ENCODE measurements at places on chromosomes 12 and 14.

- DNase-seq: no peak
Observed at GRCh38 chr12:28027947-28028724, 55.6 kb upstream of the PTHLH start.

GRCh38 chr14:68409387-68409786 lies 383.5 kb downstream of the ZFP36L1 start:
- DNase-seq: no peak

DNA sequence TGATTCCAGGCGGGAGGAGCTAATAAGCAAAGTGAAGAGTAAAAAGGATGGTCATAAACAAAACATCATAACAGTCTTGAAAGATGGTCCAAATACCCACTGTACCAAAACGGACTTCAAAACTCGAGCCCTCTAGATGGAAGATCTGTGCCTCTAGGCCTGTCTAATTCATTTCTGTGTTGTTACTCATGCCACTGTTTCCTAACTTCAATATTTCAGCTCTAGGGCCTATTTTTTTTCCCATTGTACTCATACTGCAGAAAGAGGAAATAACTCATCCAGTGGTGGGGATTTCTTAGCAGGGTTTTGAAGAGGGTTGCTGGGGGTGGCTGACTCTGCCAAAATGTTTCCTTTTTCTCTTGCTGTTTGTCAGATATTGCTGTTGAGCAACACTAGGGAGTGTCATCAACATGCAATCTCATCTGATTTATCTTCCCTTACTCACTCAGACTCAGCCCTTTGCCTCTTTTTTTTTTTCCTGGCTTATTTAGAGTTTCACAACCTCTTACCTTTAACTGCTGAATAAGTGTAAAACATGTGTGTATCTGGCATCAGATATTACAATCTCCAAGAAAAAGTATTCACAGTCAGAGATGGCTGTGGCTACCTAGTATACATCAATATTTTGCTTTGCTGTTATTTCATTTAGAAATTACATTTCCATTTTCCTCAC lies 189.6 kb downstream of the DUSP6 start:
- no peak for DNase-seq

DNA sequence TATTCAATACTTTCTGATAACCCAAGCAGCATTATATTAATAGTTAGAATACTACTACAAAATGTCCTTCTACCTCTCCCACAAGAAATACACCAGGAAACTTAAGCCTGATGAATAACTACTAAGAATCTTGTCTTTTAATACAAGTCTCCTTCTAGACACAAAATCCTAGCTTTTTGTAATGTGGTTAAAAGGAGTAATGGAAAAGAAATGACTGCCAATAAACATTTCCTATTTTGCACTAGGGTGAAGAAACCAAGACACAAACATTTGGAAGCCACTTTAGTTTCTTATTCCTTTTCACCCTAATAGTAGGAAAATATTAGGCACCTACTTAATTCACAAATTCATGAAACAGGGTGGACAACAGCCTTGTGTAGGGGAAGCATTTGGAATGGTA lies 51.3 kb upstream of the TTC7B start:
- DNase-seq: no peak

DNA sequence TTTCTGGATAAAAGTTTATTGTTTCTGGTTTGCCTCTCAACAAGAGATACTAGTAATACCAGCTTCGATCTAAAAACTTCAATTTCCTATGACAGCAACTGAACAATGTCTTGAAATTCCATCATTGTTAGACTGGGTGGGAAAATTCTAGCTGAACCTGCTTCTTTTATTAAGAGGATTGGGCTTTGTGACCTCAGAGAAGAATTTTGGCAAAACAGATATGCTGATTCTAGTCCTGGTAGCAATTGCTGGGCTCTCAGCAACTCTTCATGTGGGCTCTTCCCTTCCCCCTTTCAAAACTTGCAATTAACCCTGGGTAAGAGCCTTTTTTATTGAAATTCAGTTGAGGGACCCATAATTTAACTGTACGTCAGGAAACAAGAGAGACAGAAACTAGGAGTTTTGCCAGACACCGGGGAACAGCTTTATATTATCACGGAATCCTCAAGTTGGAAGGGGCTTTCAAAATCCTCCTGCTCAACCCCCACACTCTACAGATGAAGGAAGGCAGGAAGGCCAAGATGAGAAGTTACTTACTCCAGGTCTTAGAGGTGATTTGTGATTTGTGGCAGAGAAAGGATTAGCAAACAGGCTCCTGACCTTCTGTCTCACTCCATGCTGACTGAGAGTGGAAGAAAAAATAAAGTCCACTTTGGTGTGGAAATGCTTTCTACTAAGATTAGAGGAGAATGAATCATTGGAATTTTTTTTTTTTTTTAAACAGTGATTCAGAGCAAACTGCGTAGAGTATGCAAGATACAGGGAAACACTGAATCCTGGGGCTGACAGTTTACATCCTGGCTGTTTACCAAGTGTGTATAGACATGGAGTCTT lies 239.0 kb upstream of the ATP2B1 start:
- no peak for DNase-seq

DNA sequence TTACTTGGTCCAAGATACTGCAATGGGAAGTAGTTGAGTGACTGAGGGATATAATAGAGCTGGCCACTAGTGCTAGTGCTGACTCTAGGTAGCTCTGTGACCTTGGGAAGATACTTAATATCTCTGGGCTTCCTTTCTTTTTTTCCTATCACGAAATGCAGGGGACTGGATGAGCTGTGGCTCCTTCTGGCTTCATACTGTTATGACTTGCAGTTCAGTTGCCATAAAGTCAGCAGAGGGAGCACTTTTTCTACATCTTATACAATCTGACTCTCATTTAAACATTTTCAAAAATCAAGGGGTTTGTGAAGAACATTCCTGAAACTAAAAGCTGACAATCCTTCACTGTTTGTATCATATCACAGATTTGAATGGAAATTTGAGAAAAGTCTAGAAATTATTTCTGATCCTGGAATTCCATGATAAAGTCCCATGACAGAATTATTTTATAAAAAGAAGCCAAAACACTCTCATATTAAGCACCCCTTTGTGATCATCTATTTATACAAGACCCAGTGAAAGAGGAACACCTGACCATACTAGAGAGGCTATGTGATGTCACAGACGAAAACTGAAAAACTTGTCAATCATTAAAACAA lies 5.3 kb downstream of the BHLHE41 start:
- DNase-seq: no peak

- DNase-seq: no peak
Observed at GRCh38 chr14:77224212-77224611, 42.6 kb downstream of the TMEM63C start.

GRCh38 chr12:91056488-91056887 lies 1.3 kb downstream of the KERA start:
- no peak for DNase-seq
